ENCODE measurements at places on chromosomes 7 and 10. TPM values are rescaled to one million over a fixed set of nuclear protein-coding genes. Genes with fewer than 3 reads are reported as not detected.

FFAR4 gene
- total RNA-seq: 0.30 TPM

ATAD1 gene
- 44.3 TPM for total RNA-seq

MKLN1 gene
- 31.4 TPM for total RNA-seq

SPDYE2B gene
- total RNA-seq: not detected
